ENCODE measurements at places on chromosomes 11 and 22.

GRCh38 chr11:75513250-75513649 is 12.5 kb downstream of the GDPD5 start:
- DNase-seq: no peak

- no peak for DNase-seq
These were observed 234.4 kb downstream of the GRM5 start for GRCh38 chr11:88831303-88831890.

DNA sequence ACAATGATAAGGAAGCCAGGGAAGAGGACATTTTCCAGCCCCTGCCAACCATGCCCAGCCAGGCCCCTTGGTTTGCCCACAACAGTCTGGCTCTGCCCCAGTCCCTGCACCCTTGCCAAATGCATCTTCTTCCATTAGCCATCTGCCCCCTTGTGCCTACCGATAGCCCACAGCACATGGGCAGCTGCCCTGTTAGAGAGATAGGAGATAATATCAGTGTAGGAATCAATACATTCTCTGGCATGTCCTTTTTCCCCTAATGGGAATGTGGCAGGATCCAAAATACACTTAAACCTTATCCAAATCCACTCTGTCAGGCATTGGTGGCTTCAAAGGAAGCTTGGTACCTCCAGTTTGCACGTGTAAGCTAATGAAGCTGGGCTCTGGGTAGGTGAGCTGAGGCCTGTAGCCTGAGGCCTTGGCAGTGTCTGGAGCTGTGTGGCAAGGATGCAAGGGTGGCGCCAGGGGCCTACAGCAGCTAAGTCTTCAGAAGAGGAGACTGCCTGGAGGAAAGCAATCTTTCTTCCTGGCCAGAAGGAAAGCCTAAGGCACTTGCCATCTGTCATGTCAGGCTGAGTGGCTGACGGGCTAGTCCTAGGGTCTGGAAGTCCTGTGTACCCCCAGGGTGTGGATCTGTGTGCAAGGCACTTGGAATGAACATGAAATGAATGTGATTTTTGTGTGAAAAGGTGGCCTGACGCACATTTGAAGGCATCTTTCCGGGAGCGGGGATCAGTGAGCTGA is 164.2 kb upstream of the TBCEL start:
- no peak for DNase-seq

- no peak for DNase-seq
These were observed 18.6 kb downstream of the USP47 start for GRCh38 chr11:11860103-11860979.

DNA sequence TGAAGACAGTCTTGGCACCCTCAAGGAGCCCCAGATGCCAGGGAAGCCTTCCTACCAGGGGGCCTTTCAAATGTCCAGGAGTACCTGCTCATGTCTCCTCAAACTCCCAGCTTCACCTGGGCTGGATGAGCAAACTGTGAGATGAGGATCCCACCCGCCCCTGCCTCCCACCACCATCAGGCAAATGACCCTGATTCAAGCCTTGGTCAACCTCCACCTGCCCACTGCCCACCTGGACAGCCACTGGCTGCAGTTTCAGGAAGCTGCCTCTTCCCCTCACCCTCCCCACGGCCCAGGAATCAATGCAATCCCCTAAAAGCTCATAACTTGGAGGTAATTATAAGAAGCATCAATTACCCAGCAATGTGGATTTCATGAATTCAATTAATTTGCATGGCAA is 122.7 kb downstream of the BUD13 start:
- no peak for DNase-seq

GRCh38 chr11:57479021-57479663 is 18.8 kb downstream of the RTN4RL2 start:
- no peak for DNase-seq

GRCh38 chr22:18110194-18110953 is at the start of gene TUBA8:
Gene TUBA8 (plus strand): TSS chr22:18110809. CDS start chr22:18110866, 57 bp downstream.
- DNase-seq: peak; percentile 63

DNA sequence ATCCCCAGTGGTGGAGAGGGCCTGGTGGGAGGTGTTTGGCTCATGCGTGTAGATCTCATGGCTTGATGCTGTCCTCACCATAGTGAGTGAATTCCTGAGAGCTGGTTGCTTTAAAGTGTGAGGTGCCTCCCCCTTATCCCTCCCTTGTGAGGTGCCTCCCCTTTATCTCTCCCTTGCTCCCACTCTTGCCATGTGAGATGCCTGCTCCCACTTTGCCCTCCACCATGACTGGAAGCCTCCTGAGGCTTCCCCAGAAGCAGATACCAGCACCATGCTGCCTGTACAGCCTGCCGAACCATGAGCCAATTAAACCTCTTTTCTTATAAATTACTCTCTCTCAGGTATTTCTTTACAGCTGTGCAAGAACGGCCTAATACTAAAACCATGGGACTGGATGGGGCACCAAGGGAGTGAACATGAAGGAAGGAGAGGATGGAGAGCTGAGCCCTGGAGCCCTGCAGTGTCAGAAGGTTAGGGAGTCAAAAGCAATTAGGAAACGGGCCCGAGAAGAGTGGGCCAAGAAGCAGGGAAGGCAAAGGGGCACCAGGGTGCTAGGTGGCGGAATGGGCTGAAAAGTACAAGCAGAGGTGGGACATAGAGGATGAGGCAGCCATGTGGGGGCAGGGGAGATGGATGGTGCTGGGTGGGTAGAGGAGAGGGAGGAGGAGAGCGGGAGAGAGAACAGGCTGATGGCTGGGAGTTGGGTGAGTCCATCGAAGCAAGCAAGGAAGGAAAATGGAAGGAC is 9.4 kb downstream of the IFITM10 start:
- no peak for DNase-seq

DNA sequence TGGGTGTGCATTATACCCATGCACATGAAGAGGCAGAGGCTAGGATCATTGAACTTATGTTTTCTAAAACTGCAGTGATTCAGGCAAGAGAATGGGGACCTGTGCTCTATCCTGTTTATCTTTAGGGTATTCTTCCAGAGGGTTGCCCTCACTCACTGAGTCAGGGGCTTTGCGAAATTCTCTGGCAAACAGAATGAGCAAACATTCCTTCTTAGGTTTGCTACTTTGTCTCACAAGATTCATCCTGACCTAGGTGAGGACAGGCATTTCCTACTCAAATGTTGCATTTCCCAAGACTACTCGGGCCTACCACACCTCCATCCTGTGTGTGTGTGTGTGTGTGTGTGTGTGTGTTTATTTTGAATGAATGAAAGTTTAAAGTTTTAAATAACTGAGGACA is 2.7 kb upstream of the EIF3M start:
- no peak for DNase-seq

DNA sequence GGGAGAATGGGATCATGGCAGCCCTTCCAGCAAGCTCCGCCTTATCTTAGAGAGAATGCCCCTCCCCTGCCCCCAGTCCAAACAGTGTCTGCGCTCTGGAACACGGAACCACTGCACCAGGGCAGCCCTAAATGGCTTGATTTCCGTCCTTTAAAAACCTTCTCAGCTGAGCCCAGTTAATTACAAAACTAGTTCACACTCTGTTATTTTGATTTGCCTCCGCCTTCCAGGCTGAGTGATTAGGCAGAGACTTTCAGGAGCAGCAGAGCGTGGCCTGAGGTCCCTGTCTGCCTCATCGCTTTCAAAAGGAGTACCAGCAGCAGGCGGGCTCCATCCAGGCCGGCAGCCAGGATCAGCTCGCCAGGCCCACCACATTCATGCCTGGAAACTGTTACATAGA is 313.0 kb downstream of the BRD1 start:
- DNase-seq: peak; percentile 19

DNA sequence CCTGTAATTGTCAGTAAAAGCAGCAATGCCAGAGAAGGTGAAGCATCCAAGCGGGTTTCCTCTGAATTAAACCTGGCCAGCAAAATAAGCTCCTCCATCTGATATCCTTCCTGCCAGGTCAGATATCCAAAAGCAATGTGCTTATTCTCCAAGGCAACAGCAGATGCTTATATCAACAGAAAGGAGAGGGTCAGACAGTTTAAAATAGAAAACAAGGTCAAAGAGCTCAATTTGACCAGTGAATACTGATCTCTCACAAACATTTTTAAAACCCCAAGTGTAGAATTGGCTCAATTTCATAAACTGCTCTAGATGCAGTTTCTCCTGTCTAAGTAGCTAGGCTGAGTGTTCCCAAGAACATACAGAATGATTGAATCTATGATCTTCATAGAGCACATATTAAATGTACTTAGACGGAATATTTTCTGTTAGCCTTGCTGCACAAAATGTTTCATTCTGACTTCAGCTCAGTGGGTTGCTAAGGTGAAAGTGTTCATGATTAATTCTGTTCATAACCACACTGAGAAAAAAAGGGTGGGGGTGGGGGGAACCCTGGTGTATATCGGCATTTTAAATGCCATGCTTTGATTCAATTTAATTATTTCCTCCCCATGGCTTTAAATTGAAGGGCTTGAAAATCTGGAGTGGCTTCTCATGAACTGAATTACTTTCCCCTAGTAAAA is 174.2 kb upstream of the ARHGAP20 start:
- DNase-seq: no peak

GRCh38 chr22:46386312-46386711 is 50.8 kb downstream of the TRMU start:
- DNase-seq: no peak

GRCh38 chr11:82004537-82005213 is 729.0 kb downstream of the FAM181B start:
- DNase-seq: no peak

- no peak for DNase-seq
These were observed 465.0 kb downstream of the GUCY1A2 start for GRCh38 chr11:106553304-106553703.

DNA sequence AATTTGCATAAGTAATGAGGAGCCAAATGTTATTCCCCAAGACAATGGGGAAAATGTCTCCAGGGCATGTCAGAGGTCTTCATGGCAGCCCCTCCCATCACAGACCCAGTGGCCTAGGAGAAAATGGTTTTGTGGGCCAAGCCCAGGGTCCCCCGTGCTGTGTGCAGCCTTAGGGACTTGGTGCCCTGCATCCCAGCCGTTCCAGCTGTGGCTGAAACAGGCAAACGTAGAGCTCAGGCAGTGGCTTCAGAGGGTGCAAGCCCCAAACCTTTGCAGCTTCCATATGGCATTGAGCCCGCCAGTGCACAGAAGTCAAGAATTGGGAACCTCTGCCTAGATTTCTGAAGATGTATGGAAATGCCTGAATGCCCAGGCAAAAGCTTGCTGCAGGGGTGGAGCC is 79.9 kb downstream of the FAM181B start:
- DNase-seq: no peak

GRCh38 chr11:37951996-37952395 is 1354.0 kb upstream of the RAG2 start:
- DNase-seq: no peak

DNA sequence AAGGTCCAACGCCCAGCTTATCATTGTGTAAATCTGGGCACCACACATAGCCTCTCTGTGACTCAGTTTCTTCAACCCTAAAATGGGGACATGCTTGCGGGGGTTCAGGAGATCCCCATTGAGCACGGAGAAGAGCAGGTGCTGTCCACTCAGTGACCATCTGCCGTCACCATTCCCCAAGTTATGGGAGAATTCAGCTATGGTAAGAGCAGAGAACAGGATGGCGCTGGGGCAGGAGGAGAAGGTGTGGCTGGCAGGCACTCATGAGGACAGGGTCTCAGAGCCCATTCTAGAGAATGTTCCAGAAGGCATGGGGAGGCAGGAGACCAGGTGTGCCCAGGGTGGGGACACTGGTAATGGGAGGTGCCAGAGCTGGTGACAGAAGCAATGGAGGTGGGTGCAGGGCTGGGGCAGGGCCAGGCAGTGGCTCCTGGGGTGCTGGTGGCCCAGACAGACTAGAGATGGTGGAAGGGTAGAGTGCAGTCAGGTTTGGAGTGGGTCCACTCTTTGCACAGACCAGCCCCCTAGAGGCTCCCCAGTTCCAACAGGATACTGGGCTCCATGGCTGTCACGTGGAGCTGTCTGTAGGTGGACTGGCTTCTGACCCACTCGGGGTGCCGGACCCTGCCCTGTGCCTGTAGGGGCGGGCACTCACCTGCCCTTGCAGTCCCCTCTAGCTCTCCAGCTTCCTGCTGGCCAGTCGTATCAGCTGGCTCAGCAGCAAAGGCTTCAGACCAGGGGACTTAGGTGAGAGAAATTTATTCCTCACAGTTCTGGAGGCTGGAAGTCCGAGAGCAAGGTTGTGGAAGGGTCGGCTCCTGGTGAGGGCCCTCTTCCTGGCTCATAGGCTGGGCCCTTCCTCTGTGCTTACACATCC is 84.7 kb downstream of the CDKN1C start:
- no peak for DNase-seq

- DNase-seq: no peak
These were observed 35.0 kb downstream of the POU2AF1 start for GRCh38 chr11:111344032-111344431.

GRCh38 chr22:19990188-19990587 is 26.4 kb downstream of the ARVCF start:
- DNase-seq: no peak

DNA sequence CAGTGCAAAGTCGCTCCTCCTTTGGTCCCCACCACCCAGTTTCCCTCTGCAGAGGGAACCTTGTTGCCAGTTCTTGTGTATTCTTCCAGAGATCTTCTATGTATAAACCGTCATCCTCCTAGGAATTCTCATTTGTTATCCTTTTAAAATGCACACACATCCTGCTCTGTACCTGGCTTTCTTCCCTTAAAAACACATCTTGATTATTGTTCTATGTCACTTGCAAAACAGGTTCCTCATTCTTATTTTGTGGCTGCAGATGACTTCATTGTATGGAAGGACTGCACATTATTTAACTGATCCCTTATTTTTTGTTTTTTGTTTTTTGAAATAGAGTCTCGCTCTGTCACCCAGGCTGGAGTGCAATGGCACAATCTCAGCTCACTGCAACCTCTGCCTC is 26.6 kb upstream of the SYT7 start:
- DNase-seq: no peak

GRCh38 chr11:106159836-106160235 is 82.4 kb downstream of the AASDHPPT start:
- DNase-seq: no peak

GRCh38 chr11:101129203-101129943 is at the start of gene PGR:
Gene PGR (minus strand): TSS chr11:101129813. CDS start chr11:101129070, 743 bp downstream.
- DNase-seq: peak; percentile 10

DNA sequence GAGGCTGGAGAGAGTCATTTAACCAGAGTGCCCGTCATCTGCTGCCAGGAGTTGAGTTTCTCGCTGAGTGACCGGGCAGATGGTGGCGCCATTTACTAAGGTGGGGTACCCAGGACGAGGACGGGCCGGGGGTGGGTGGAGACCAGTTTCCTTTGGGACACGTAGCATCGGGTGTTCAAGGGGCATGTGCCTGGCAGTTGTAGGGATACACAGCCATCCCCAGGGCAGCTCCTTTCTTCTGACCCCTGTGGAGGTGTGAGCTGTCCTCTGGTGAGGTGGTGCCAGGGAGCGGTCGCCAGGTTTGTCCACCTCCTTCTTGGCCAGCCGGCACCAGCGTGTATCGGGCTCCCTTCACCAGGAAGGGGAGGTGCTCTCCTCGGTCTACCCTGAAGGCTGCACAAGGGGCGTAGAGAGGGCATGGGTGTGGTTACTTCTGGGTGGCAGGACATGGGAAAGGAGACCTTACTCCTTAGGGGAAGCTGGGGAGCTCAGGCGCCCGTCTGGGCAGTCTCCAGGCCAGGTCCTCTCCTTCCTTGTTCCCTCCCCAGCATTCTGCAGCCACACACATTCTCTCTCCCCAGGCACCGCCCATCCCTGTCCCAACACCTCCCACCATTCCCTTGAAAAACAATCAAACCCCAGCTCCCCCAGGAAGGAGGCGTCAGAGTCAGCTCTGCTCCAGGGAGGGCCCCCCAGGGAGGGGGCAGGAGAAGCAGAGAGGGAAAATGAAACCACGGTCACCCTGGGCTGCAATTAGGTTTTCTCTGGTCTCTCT is 10.3 kb upstream of the MB start:
- DNase-seq: no peak

- DNase-seq: no peak
These were observed 606.0 kb downstream of the BUD13 start for GRCh38 chr11:116166573-116167465.

Data from NCI-H1105 (cell line).